ENCODE measurements at places on chromosomes 2 and 18. TPM values are rescaled to one million over a fixed set of nuclear protein-coding genes. Genes with fewer than 3 reads are reported as not detected.

GRCh38 chr2:174716785-174717184, 47.5 kb downstream of the CHRNA1 start:
- peak overlapping the region; percentile 82 for H3K4me3 ChIP-seq
- peaks cover 23% of the 10 kb centered on the region for H3K4me1 ChIP-seq
- H3K27me3 ChIP-seq: no peaks in the 10 kb centered on the region
- H3K36me3 ChIP-seq: no peaks in the 10 kb centered on the region
- peak overlapping the region; percentile 80 for H3K27ac ChIP-seq

XDH gene
- total RNA-seq: not detected

DNA sequence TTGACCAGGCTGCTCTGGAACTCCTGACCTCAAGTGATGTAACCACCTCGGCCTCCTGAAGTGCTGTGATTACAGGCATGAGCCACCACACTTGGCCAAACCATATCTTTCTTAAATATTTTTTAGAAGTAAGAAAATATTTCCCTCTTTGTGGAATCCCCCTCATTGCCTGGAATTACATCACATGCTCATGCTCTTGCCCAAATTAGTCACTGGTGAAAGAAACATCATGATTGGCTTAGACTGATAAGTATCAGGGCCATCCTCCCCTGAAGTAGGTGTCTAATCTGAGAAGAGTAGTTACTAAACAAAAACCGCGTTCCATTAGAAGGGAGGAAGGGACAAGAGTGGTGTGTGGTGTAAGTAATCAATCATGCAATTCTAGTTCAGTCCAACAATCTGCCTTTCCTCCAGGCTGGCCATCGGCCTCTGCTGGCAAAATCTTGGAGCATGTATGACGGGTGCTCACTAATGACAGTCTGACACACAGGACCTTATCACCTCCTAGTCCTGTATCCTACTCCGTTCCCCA, 52.3 kb upstream of the SCG2 start:
- DNase-seq: no peak
- H3K4me1 ChIP-seq: no peaks in the 10 kb centered on the region
- peaks cover 6% of the 10 kb centered on the region for H3K27me3 ChIP-seq
- H3K4me3 ChIP-seq: no peak overlapping the region
- H3K36me3 ChIP-seq: peaks cover 2% of the 10 kb centered on the region

DRC1 gene
- total RNA-seq: not detected

GRCh38 chr2:38256610-38257009, 120.5 kb downstream of the ATL2 start:
- H3K4me1 ChIP-seq: peaks cover 14% of the 10 kb centered on the region
- peaks cover 32% of the 10 kb centered on the region for H3K27me3 ChIP-seq
- H3K4me3 ChIP-seq: no peak overlapping the region
- DNase-seq: no peak
- no peaks in the 10 kb centered on the region for H3K36me3 ChIP-seq

GKN1 gene
- total RNA-seq: not detected

SLC4A3 gene
- total RNA-seq: 0.08 TPM

NCKAP5 gene
- total RNA-seq: not detected

DNA sequence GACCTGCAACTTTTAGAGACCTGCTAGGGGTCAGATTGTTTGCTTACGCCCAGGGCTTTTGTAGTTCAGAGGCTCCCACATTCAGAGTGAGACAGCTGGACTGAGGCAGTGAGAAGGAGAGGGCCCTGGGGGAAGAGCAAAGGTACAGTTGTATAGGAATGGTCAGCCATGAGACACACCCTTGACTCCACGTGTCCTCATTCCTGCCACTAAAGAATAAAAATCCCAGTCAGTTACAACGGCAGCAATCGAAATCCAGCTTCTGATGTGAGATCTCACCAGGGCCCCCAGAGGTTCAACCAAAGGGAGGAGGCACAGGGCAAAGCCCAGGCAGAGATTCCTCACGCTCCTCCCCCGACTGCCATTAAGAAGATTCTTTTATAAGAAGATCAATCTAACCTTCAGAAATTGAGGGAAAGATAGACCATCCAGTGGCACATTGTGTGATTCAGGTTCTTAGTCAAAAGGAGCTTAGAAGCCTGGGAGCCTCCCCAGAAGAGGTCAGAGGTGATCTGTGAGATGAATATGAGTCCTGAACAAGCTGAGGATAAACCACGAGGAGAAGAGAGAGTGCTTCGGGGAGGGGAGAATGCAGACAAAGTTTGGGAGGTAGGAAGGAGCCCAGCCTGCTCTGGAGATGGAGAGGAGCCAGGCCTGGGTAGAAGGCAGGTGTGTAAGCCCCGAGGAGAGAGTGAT, 317.0 kb downstream of the CYP26B1 start:
- no peaks in the 10 kb centered on the region for H3K36me3 ChIP-seq
- H3K4me1 ChIP-seq: no peaks in the 10 kb centered on the region
- no peak for DNase-seq
- H3K27ac ChIP-seq: no peak overlapping the region
- H3K27me3 ChIP-seq: no peaks in the 10 kb centered on the region

REG1A gene
- total RNA-seq: not detected

GRCh38 chr18:63234841-63235240, 84.7 kb downstream of the BCL2 start:
- DNase-seq: no peak
- no peaks in the 10 kb centered on the region for H3K27me3 ChIP-seq
- H3K27ac ChIP-seq: peak overlapping the region; percentile 98

DNA sequence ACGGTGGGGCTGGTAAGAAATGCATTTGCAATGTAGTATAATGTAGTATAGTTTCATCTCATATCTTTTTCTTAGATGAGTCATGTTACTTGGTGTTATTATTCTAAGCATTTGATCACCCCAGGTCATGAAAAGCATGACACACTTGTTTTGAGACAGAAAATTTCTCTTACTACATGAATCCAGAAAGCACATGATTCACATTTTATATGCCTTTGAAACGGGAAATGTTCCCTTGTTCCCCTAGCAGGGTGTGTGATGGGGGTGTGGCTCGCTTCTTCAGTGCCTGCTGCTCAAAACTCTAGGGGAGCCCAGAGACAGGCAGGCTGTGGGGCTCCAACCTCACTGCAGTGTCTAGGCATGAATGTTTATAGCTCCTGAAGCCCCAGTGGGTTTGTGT, 116.0 kb upstream of the RAB27B start:
- H3K36me3 ChIP-seq: no peaks in the 10 kb centered on the region
- H3K4me3 ChIP-seq: peak overlapping the region; percentile 12
- H3K27ac ChIP-seq: peak overlapping the region; percentile 45
- no peaks in the 10 kb centered on the region for H3K27me3 ChIP-seq
- H3K4me1 ChIP-seq: peaks cover 25% of the 10 kb centered on the region
- no peak for DNase-seq

SRD5A2 gene
- total RNA-seq: not detected

- no peak overlapping the region for H3K27ac ChIP-seq
- H3K27me3 ChIP-seq: no peaks in the 10 kb centered on the region
- H3K4me3 ChIP-seq: no peak overlapping the region
- H3K36me3 ChIP-seq: no peaks in the 10 kb centered on the region
Observed at GRCh38 chr18:68035774-68036522, 519.4 kb upstream of the DSEL start.

DNA sequence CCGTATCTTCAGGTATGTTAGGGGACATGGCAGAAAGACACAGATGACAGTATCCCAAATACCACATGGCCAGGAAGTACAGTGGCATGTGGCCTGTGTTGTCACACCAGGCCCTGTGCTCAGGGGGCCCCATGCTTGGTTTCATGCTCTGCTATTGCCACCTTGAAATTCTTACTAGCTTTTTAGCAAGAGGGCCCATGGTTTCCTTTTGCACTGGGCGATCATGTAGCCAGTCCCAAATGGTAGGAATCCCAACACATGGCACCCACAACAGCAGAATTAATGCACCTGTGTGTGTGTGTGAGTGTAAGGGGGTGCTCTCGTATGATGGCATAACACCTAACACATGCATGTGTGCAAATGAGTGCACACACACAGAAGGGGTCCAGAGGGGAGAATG, 39.2 kb downstream of the MYO7B start:
- DNase-seq: no peak
- H3K27ac ChIP-seq: peak overlapping the region; percentile 4
- H3K4me3 ChIP-seq: no peak overlapping the region
- H3K4me1 ChIP-seq: peaks cover 9% of the 10 kb centered on the region
- no peaks in the 10 kb centered on the region for H3K36me3 ChIP-seq

DNA sequence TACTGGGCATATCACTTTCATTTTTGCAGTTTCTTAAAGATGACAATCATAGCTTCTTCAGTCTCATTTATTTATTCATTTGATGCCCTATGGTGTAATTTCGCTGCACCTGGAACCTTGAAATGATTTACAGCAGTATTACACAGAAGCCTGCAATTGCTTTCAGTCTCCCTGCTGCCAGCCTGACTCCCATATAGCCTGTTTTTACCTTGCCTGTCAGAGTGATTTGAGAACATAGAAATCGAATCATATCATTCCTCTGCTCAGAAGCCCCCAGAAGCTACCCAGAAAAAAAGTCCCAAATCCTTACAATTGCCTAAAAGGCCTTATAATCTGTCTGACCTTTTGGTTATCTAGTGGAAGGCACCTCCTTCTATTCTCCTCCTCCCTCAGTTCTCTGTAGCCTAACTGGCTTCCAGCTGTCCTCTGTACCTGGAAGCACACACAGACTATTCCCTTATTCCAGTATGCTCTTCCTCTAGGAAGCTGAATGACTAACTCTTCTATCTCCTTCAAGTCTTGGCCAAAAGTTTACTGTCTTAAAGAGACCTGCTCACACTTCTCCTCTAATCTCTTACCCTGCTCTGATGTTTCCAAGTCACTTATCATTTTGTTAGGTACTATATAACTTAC, 12.6 kb downstream of the SCN3A start:
- no peak for DNase-seq
- H3K27ac ChIP-seq: no peak overlapping the region
- no peaks in the 10 kb centered on the region for H3K4me1 ChIP-seq
- no peaks in the 10 kb centered on the region for H3K27me3 ChIP-seq

GRCh38 chr2:204507636-204508035, 37.6 kb upstream of the PARD3B start:
- no peak for DNase-seq
- no peak overlapping the region for H3K4me3 ChIP-seq
- H3K27me3 ChIP-seq: no peaks in the 10 kb centered on the region
- H3K36me3 ChIP-seq: no peaks in the 10 kb centered on the region
- no peaks in the 10 kb centered on the region for H3K4me1 ChIP-seq

DNA sequence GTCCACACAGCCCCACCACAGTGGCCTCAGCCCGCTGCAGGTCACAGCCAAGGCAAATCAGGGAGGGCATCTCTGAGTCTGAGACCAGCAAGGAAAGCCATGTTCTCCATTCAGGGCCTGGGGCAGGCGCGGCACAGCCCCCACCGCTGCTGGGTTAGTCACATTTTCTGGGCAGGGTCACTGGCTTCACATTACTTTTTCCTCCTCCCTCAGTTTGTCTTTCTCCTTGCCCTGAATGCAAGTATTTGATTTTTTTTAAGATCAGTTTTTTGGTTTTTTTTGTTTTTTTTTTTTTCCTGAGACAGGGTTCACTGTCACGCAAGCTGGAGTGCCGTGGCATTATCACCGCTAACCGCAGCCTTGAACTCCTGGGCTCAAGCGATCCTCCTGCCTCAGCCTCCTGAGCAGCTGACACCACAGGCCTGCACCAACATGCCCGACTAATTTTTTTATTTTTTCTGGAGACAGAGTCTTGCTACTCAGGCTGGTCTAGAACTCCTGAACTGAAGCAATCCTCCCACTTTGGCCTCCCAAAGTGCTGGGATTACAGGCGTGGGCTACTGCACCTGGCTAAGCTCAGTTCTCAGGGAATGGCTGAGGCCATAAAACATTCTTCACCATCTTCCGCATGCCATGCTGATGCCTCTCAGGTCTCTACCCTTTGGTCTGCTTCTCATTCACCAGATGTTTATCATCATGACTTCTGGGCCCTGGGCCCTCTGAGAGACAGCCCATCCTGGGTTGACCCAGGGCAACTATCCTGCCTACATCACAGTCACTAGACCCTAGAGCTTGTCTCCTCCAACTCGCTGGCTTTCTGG, 628 bp upstream of the CAPG start:
- no peak for DNase-seq
- peak overlapping the region; percentile 91 for H3K27ac ChIP-seq
- H3K27me3 ChIP-seq: no peaks in the 10 kb centered on the region
- H3K4me1 ChIP-seq: peaks cover 40% of the 10 kb centered on the region
- peak overlapping the region; percentile 94 for H3K4me3 ChIP-seq
- H3K36me3 ChIP-seq: peaks cover 2% of the 10 kb centered on the region

TLK1 gene
- total RNA-seq: 147 TPM

GRCh38 chr2:43944915-43945314, 50.9 kb downstream of the LRPPRC start:
- no peaks in the 10 kb centered on the region for H3K27me3 ChIP-seq
- no peak for DNase-seq
- H3K4me3 ChIP-seq: no peak overlapping the region
- H3K4me1 ChIP-seq: peaks cover 2% of the 10 kb centered on the region
- H3K27ac ChIP-seq: no peak overlapping the region
- H3K36me3 ChIP-seq: no peaks in the 10 kb centered on the region

DNA sequence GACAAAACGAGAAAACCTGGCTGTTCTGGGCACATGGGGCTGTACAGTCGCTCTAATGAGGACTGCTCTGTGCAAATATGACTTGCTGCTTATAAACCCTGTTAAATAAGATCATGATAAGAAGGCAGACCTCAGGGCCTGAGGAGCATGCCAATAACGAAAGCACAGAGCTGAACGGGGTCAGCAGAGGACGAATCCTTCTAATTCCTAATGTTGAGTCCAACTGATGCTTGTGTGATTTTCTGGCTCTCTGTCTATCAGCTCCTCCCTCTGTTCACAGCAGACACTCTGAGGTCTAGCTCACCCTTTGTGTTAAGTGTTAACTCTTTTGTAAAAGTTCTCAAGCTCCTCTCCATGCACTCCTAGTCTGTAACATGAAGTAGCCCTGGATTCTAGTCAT, 167.2 kb upstream of the REV1 start:
- no peak for DNase-seq
- peaks cover 8% of the 10 kb centered on the region for H3K4me1 ChIP-seq
- no peak overlapping the region for H3K27ac ChIP-seq
- no peak overlapping the region for H3K4me3 ChIP-seq
- H3K27me3 ChIP-seq: peaks cover 18% of the 10 kb centered on the region
